Stimulated activated CD4-positive, alpha-beta T cell treated with anti-CD3 and anti-CD28 coated beads, Interleukin-1b, Interleukin-23, amount 100 ng/mL, for 1 hour (primary cell): ENCODE measurements at places on chromosomes 7 and 10.

DNA sequence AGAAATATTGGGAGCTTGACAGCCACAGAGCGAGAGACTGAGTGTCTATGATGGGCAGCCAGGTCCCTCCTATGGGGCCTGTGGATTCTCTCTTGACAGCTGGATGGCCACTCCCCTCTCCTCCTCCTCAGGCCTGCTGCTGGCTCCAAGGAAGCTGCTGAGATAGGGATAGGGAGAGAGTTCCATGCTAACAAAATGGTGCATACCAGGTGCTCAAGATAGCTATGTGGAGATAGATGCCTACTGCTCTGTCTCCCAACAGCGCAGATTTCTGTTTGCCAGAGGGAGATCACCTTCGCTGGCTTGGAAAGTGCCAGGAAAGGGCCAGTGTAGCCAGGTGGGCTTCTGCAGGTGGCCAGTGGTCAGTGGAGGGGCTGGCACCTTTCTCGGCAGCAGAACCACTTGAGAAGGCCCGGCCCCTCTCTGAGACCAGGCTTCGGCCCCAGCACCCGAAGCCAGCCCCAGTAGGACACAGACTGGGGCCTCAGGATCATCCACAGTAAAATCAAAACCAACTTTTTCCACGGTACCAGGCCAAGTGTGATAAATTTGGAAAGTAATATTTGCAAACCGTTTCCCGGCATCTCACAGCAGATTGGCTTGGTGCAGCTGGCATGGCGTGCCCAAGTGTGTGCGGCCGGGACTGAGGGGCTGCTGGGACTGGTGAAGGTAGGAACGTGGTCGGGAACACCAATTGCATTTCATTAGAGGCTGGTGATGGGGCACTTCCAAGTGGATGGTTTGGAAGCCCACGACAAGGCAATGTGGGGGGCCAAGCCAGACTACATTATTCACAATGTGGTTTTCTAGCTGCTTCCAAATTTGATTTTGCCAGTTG is 139.6 kb downstream of the PTPN20 start:
- DNase-seq = no peak

GRCh38 chr7:17661982-17662585 is 278.2 kb downstream of the SNX13 start:
- no peak for DNase-seq

- DNase-seq = no peak
These were observed 38.6 kb downstream of the ZNRF2 start for GRCh38 chr7:30323006-30323355.

DNA sequence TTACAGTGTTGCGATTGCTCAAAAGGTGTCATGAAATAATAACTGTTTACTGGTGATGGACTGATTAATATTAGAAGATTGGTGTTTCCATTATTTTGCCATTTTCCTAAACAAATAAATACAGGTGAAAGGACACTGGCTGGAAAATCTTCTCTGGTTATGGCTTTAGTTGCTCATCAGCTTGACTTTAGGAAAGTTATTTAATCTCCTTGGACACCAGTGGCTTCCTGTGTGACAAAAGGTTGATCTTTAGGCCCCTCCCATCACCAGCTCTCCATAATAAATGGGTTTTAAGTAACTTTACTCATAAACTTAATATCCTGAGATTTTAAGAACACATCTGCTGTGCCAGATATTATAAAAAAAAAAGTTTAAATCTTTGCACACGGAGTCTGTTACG is 737 bp downstream of the CABCOCO1 start:
- no peak for DNase-seq

- no peak for DNase-seq
These were observed 452 bp upstream of the TMEM140 start for GRCh38 chr7:135147341-135147898.

- DNase-seq = no peak
These were observed at the start of gene ST8SIA6 for GRCh38 chr10:17454161-17455014. TSS of gene ST8SIA6 (minus strand) at chr10:17454595. CDS start at chr10:17454255, 340 bp downstream.

DNA sequence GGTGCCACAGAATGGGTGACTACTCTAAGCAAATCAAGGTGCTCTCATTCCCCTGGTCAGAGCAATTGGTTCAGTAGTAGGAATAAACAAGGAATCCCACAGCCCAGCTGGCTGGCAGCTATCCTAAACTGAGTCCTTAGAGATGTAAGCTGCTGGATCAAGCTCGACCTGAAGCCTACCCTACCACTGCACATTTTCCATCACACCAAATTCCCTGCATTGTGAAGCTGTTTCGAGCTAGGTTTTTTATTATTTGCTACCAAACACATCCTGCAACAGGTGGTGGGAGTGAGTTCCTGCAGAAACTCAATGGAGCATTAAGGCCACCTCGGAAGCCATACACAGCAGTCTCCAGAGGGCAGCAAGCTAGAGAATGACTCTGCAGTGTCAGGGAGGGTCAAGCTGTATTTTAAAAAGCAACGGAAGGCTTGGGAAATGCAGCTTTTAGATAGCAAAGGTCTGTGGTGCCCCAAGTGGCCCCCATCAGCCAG is 33.7 kb upstream of the TNRC18 start:
- DNase-seq = no peak

DNA sequence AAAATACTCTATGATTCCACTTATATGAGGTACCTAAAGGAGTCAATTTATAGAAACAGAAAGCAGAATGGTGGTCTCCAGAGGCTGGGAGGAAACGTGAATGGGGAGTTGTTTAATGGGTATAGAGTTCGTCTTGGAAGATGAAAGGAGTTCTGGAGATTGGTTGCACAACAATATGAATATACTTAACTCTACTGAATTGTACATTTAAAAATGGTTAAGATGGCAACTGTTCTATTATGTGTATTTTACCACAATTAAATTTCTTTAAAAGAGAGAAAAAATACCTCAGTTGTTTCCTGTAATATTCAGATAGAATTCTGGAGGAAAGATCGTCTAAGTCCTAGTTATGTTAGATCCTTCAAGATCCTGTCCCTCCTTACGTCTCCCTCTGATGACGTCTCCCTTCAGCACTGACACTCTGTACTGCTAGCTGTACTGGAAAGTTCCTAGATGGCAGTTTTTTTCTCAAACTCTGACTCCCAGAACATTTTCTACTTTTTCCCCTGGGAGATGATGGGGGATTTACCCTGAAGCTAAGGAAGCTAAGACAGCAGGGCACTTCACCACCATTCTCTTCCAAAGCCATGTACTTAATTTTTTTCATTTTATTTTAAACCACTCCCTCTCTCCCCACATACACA is 53.2 kb upstream of the CAV2 start:
- no peak for DNase-seq

- no peak for DNase-seq
These were observed 61.1 kb downstream of the PKD1L1 start for GRCh38 chr7:47887016-47887640.

DNA sequence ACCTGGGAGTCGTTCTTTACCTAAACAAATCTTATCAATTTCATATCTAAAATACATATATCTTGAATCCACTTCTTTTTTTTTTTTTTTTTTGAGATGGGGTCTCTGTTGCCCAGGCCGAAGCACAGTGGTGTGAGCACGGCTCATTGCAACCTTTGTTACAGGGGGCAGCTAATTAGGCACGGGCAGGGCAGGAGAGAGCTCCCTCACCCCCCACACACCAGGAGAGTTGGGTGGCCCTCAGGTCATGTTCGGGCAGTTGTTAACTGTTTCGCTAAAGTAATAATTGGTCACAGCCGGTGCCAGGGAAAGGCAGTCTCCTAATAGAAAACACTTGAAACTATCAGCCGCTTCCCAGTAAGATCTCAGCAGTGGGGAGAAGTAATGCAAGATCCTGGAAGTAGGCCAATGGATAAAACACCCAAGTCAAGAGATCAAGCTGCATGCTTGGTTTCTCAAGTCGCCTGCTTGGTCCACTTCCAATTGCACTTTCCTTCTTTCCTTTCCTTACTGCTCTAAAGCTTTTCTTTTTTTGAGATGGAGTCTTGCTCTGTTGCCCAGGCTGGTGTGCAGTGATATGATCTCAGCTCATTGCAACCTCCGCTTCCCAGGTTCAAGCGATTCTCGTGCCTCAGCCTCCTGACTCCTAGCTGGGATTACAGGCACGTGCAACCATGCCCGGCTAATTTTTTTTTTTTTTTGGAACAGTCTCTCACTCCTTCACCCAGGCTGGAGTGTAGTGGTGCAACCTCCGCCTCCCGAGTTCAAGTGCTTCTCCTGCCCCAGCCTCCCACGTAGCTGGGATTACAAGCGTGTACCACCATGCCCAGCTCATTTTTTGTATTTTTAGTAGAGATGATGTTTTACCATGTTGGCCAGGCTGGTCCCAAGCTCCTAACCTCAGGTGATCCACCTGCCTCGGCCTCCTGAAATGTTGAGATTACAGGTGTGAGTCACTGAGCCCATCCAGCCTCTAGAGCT is 21.3 kb upstream of the EFCAB10 start:
- no peak for DNase-seq

DNA sequence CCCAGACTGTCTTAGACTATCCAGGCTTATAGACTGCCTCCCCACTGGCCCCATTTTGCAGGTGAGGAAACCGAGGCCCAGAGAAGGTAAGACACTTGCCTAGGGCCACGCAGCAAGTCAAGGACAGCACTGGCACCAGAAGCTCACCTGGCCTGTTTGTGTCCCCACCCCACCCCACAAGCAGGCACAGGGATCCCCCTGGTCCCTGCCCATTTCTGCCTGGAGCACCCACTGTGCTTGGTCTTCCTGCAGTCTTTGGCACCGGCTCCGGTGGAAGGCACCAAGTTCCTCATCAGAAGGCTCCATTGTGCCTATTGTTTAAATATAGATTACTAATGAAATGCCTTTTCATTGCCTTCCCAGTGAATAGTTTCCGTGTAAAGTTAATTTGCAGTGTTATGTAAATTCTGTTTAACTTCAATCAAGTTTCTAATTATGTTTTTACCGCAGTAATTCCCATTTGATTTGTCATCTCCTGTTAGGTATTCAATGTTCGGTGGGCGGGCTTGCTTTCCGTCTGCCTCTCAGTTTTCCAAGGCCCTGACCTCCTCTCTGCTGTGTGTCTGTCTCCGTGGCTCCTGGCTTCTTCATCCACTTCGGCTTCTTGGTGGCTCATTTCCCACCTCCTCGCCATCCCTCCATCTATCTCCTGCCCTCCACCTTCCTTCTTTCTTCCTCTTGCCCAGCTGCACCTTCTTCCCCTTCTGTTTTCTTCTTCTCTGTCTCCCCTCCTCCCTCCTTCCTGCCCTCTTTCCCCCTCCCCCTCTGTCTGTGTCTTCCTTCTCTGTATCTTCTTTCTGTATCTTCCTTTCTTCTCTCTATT is 75.8 kb downstream of the ZMIZ1 start:
- DNase-seq = no peak

- no peak for DNase-seq
These were observed 29.7 kb downstream of the NUB1 start for GRCh38 chr7:151371266-151371665.

GRCh38 chr10:94427166-94427565 is 24.8 kb downstream of the TBC1D12 start:
- no peak for DNase-seq

GRCh38 chr7:124071843-124072242 is 39.0 kb upstream of the TMEM229A start:
- DNase-seq = no peak

DNA sequence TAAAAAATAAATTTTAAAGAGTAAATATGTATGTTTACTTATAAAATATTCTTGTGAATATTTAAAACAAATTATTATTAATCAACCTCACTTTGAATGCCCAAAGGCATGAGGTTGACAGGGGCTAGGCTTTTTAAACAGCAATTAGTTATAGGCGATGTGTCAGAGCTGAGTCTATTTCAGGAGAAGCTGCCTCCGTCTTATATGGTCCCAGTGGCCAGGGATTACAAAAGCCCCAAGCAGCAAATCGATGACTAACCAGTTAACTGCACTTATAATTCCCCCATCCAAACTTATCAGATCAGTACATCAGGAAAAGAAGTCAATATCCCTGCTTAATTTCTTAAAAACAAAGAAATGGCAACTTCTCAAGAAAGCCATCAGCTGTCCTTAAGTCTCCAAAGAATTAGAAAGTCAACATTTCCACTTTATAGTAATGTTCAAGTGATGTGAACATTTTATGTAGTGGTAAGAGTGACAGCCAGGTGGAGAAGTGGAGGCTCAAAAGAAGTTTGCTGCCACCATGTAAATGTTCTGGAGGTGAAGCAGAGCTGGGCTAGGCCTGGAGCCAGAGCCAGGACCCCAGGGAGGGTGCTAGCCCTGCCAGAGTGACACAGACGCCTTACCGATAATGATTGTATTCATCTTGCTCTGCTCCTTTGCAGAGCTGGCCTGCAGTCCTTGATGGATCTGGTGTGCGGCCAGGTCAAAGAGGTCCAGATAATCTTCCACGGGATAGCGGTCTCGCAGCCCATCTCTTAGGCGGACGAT is 51.5 kb downstream of the CHST15 start:
- DNase-seq = no peak

- no peak for DNase-seq
These were observed 23.5 kb upstream of the ABLIM1 start for GRCh38 chr10:114681542-114681941.

- DNase-seq = no peak
These were observed 68.0 kb downstream of the HHEX start for GRCh38 chr10:92757711-92758104.

- no peak for DNase-seq
These were observed 177.0 kb upstream of the KMT2E start for GRCh38 chr7:104836976-104837375.

DNA sequence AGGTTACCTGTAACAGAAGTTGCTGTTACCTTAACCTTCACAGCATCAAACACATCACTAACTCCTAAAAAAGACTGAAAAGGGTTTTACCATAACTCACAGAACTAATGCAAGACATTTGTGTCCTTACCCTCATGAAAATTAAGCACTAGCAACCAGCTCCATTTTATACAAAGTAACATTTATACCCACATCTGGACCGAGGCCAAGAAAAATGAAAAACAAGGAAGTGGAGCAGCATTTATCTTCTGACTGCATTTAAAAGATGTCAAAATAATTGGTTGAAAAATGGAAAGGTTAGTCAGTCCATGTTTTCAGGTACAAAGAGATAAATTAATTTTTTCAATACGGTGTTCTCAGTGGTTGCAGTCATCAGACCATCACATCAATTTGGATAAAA is 3.1 kb upstream of the RBP4 start:
- DNase-seq = no peak
